Stimulated activated CD8-positive, alpha-beta memory T cell treated with anti-CD3 and anti-CD28 coated beads, Interleukin-7, amount 100 ng/mL, for 1 hour (primary cell): ENCODE measurements at places on chromosomes 1 and 21.

DNA sequence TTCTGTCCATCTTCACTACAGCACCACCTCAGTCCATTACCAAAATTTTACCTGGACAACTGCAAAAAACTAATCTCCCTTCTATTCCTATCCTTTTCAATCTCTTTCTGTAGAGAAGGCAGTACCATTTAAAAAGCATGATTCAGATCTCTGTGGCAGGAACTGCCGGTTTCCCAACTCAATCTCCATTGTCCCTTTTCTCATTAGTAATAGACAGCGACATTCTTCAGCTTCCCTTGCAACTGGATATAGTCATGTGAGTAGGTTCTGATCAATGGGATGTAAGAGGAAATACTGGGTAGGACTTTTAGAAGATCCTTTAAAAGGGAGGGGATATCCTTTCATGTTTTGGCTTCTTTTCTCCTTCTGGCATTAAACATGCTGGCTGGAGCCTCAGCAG lies 74.9 kb downstream of the ADCY10 start:
- DNase-seq: no peak

DNA sequence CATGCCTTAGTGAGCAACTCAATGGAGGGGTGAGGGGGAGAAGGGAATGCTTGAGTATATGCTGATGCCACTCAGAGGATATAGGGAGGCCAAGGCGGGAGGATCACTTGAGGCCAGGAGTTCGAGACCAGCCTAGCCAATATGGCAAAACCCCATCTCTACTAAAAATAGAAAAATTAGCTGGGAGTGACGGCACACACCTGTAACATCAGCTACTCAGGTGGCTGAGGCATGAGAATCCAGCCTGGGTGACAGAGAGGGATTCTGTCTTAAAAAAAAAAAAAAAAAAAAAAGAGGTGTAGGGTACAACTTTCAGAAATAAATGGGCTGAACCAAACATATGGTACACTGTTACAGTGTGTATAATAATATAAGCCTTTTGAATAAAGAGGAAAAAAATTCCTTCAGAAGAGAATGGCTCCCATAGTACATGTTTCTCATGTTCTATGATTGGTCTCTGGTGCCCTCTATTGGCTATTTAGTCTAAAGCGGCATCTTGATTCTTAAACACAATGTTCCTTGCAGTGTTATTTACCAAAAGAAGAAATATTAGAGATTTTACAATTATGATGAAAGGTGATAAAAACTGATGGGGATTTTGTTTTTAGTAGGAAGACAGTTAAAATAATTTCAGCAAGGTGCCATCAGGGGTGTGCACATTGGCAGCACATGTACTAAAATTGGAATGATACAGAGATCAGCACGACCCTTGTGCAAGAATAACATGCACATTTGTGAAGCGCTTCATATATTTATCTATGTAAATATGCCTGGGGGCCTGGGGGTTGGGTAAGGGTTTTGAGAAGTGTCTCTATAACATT lies 109.8 kb downstream of the PATJ start:
- DNase-seq: no peak

DNA sequence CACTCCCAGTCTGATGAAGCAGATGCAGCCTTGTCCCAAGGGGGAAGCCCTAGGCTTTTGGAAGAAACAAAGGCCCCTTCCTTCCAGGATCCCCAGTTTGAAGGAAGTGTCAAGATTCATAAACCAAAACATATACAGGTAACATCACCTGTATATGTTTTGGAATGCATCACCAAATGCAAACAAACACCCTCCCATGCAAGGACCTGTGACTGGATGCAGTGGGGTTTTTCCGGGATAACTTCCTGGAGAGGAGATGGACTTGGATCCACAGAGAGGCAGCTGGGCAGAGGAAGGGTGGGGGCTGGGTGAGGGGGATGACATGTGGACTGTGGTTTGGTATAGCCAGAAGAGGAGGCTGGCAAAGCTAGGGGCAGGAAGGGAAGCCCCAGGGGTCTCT lies 1.5 kb upstream of the PLA2G2F start:
- no peak for DNase-seq

DNA sequence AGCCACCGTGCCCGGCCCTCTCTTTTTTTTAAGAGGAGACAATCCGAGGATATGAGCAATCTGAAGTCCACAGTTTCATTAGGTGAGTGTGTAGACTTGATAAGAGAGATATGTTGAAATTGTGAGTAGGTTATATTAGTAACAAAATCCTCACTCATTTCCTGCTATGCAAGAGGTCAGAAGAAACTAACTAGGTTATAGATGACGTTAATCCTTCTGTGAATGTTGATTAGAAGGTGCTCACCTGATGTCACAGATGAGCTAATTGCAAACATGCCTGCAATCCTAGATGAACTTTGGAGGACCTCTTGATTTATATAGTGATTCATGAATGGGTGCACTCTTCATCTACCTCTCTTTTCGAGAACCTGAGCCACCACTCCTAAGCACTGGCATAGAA lies 29.3 kb downstream of the NTMT2 start:
- no peak for DNase-seq

- no peak for DNase-seq
These were observed 196.1 kb upstream of the CAMK1G start for GRCh38 chr1:209387271-209387968.

- DNase-seq: no peak
These were observed 20.6 kb upstream of the PROK1 start for GRCh38 chr1:110430366-110430765.

DNA sequence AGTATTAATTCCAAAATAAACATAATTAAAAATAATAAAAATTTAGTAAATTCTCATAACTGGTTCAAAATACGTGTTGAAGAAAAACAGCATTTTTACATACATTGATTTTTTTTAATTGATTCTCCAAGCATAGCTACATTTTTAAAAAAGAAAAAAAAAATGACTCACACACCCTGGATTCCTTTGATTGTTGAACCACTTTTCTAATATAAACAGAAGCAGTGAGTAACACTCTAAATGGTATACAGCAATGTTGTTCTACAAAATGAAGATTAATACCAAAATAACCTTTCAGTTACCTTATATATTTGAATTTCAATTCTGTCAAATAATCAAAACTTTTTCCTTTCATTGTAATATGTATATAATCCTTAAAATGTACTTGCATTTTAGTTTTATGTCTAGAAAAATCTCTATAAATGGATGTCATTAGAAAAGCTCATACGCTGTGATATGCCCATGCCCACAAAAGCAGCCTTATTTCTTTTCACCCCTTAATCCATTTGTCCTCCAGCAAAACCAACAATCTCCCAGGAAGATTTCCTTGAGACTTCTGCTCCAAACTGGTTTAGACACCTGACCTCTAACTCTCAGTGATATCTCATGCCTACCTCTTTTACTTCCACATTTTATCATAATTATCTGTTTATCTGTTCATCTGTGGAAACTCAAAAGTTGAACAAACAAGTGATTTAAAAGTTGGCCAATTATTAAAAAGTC lies 246.4 kb upstream of the NR5A2 start:
- no peak for DNase-seq
